ENCODE measurements at places on chromosomes 5 and 9.

GRCh38 chr5:55415071-55415470 lies 107.3 kb downstream of the MTREX start:
- DNase-seq = no peak

DNA sequence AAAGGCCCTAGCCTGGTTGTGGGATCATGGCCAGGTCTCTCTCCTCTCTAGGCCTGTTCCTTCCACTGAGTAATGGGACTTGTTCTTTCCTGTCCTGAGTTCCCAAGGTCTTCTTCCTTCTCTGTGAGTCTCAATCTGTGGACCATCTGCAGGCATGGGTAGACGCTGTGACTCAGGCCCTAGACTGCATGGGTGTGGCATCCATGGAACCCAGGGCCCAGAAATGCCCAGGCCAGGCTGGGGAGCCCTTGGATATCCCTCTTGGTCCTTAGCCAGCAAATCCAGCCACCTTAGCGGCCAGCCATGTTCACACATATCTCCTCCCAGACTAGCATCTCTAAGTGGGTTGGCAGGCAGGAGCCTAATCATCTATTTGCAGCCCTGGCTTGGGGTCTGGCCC lies 2.3 kb upstream of the ACSL6 start:
- no peak for DNase-seq

- no peak for DNase-seq
Observed at GRCh38 chr5:142800776-142801494, 30.8 kb downstream of the ARHGAP26 start.

DNA sequence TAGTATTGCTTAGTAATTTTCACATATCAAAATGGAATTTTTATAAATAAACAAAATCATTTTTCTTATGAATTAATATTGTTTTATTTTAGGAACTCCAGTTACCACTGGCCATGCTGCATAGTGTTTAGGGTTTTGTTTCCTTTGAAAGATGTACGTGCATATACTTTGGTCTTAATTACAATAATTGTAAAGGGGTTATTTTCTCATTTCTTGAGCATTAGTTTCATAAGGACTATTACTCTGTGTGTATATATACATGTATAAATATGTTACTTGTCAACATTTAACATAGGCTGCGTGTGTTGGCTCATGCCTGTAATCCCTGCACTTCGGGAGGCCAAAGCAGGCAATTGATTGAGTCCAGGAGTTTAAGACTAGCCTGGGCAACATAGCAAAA lies 21.6 kb downstream of the ACO1 start:
- DNase-seq = no peak

GRCh38 chr5:74546796-74547195 lies 93.7 kb downstream of the ENC1 start:
- no peak for DNase-seq

- no peak for DNase-seq
Observed at GRCh38 chr5:135100011-135100410, 66.0 kb upstream of the PITX1 start.

Data from cortex of kidney (tissue), 1 donor.